ENCODE measurements at places on chromosomes 3 and 15.

- no peak for DNase-seq
Observed at GRCh38 chr3:42129014-42129953, 38.1 kb downstream of the TRAK1 start.

DNA sequence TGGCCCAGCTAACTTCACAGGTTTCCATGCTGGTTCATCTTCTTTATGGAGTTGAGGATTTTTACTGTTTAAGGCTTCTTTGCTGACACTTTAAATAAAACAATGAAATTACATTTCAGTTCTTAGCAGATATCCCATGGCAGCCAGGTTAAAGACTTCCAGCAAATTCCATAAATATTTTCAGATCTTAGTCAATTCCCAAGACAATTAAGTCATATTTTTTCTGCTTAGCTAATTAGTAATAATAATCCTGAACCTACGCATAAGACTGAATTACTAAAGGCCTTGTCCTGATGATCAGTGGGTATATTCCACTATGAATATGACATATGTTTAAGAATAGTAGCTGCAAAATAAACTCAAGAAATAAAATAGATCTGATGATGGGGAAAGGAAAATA lies 83.3 kb downstream of the NR2E3 start:
- no peak for DNase-seq

- DNase-seq = no peak
Observed at GRCh38 chr3:64958199-64958843, 270.5 kb upstream of the ADAMTS9 start.

GRCh38 chr15:40088929-40089755 lies 19.5 kb downstream of the BMF start:
- no peak for DNase-seq

- no peak for DNase-seq
Observed at GRCh38 chr3:59545374-59545773, 495.5 kb upstream of the CFAP20DC start.

DNA sequence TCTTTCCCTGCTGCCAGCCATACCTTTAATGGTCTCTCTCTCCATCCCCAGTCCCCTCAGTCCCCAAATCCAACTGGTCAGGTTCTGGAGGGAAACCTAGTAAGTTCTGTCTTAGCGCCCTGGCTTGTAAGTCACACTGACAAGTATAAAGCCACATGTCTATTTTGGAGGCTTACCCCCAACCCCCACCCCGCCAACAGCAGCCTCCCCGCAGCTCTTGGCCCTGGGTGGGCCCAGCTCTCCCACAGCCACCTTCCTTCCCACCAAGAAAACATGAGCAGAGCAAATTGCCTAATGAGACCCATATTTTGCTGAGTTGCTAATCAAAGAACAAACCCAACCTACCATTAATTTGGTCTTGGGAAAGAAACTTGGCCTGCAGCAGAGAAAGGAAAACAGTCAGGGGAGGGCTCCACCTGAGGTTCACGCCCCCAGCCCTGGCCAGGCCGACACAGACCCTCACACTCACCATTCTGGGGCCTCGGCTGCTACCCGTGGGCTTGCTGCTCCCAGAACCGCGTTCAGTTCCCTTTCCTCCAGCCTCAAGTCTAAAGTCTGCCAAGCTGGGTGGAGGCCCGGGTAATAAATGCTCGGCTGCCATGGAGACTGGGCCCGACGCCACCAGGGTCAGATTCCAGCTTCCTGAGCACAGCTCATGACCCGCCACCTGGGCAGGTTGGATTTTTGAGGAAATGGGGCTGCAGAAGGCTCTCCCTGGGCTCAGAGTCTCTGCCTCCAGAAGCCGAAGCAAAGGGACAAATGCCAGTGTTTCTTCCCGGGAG lies at the start of gene CALML4:
Gene CALML4 (minus strand): TSS at position 557 of the 782 bp plus-strand sequence. CDS start 85 bp downstream, at position 472.
- peak; percentile 92 for DNase-seq

DNA sequence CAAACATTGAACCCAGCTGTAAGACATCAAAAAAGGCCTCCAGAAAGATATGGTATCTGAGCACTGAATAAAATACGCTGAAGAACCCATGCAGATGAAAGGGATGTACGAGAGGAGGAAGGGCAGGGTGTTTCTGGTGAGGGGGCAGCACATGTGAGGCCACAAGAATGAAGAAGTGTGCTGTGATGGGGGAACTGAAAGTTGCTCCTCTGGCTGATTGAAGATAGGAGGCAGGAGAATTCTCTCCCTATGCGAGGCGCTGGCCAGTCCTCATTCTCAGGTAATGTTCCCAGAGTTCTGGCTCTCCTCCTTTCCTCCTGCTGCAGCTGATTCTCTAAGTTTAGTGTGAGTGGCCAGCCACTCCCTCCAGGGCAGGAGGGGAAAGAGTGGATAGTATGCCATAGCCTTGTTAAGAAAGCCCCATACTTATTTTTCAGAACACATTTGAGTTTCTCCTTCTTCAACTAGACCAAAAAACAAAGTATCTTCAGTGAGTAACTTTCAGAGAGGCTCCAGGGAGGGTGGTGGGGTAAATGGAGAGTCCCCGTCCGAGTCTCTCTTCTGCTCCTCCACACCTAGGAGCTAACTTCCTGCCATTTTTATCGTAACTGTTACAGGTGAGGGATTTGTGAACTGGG lies 26.9 kb upstream of the MYO1E start:
- peak; percentile 80 for DNase-seq

DNA sequence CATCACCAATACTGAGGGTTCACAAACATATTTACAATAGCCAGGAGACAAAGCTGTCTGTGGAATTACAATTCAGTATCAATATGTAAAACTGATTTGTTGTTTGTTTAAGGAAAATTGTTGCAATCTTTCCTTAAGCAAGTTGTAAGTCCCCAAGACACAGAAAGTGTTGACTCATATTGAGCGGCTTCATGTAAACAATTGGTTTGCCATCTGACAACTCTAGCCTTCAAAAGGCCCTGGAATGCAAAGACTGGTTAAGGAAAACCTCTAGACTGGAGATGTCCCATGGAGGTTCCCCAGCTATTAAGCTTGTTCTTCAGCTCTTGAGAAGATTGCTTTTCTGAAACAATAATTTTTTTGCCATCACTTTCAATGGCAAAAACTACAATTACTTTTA lies 283.7 kb upstream of the PROK2 start:
- DNase-seq = no peak

DNA sequence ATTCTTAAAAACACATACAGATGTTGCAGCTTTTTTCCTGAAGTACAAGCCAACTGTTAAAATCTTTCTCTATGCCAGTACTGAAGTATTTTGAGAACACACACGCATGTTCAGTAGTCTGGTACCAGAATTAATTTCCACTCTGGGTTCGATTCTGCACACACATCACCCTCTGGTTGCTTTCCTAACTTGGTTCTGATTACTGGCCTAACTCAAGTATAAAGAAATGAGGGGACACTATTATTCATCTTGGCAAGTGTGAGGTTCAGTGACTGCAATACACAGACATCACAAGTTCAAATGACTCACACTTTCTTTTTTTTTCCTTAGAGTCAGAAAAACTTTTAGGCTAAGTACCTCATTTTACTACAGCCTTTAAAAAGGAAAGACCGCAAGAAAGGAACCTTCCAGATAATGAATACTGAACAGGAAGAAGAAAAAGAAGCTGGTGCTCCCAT lies 37.4 kb upstream of the LDHAL6B start:
- no peak for DNase-seq

- no peak for DNase-seq
Observed at GRCh38 chr15:34644851-34645250, 61.4 kb upstream of the GOLGA8B start.

Measured in Peyer's patch (tissue), 4 donors.